ENCODE measurements at places on chromosomes 1 and 21.

- DNase-seq: no peak
Observed at GRCh38 chr1:17028662-17029188, 17.0 kb upstream of the ATP13A2 start.

DNA sequence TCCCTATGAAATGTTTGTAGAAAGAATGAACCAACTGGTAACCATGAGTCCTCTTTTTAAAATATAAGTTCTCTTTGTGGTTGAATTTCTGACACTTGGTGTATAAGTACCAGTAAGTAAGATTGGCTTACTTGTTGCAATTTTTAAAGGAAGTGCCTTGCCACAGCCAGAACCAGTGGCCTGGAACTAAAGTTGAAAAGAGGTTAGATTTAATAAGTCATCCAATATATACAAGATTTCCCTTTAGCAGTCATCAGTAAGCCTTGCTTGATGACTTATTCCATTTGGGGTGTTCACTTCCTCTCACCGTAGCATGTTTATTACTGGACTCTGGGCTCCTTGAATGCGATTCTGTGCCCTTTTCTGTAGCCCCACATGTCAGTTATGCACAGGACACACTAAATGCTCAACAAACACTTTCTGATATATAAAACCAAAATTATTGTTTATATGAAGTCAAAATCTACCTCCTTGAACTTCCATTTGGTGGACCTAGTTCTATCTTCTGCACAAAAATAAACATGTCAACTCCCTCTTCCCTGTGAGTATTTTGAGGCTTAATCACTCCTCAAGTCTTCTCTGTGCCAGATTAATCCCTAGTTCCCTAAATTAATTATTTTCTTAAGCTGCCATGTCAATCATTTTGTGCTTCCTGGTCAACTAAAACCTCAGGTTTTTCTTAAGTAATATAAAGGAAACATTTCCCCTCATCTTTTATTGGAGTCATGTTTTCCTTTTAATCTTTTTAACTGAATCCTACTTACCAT is 218.1 kb downstream of the ST6GALNAC3 start:
- DNase-seq: no peak

- no peak for DNase-seq
Observed at GRCh38 chr1:151858030-151858746, 4.7 kb upstream of the THEM5 start.

DNA sequence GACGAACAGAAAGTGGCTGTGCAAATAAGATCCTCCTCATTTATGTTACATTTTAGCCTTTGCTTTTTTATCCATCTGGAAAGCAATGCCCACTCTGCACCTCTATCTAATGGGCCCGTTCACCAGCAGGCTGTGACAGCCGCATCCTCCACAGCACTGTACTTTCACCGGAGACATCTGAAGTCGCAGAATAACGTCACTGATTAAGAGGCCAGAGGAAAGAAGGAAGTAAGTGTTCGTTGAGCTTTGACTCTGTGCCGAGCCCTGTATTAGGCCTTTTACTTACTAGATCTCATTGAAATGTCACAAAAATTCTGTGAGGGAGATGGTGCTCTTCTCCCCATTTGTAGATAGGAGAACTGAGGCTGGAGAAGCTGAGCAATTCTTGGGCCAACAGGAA is 62.3 kb downstream of the KAZN start:
- no peak for DNase-seq

DNA sequence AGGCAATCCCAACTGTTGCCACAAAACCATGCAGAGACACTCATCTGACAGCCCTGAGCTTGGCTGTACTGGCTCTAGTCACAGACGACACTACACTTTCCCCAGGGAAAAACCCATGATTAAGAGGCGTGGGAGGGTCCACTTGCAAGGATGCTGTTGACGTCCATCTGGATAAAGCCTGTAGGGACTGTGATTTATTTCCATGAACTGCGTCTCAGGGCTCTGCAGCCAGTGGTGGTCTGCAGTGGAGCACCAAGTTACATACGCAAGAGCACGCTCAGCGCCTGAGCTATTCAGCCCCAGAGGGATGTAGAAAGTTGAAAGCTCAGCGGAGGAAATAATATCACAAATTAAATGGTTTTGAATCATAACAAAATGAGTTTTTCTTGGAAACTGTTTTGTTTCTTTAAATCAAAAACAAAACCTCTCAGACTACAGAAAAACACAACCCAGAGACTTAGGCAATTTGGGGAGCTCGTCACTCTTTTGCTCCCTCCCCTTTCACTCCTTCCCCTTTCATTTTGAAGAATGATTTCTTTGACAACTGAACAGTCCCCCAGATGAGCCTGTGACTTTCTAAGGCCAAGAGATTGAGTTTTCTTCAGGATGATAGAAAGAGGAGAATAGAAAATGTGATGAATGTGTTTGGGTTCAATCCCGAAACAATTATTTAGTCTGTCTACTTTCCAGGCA is 71.2 kb downstream of the NGF start:
- DNase-seq: no peak

- peak; percentile 77 for DNase-seq
Observed at GRCh38 chr1:155970531-155971167, 7.7 kb downstream of the ARHGEF2 start.

All from CD4-positive, alpha-beta T cell treated with Interleukin-4 for 1 hour (primary cell).